ENCODE measurements at places on chromosomes 5 and 9.

DNA sequence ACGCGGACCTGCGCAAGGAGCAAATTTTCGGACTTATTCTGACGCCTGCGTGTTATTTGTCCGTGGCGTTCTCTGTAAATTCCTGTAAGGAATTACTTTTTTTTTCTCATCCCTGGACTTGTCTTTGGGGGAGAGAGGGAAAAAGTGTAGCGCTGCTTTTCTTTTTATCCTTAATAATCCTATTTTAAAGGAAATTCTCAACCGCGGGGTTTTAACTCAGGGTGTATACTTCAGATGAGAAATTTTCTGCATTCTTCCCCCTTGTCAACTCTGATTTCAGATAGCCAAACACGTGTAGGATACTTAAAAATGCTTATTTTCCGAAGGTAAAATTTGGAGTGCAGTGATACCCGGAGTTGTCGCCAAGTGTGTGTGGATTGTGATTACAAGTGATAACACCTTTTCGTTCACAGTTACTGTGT, 853 bp downstream of the DCP2 start:
- DNase-seq, result no peak

- no peak for DNase-seq
These were observed 128.2 kb upstream of the TMEM161B start for GRCh38 chr5:88396751-88397281.

DNA sequence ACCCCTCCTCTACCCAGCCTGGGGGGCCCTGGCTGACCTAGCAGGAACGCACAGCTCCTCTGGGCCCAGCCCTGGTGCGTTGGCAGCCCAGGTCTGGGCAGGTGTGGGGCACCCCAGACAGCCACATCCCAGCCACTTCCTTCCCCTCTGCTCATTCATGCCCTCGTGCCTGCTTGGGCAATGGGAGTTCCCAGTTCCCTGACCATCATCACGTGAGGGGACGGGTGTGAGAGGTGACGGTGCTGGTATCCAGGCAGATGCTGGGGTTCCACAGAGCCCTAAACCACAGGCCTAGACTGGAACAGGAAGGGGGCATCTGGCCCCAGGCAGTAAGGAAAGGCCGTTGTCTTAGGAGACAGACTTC, 8.4 kb downstream of the RALGDS start:
- DNase-seq, result peak; percentile 59

DNA sequence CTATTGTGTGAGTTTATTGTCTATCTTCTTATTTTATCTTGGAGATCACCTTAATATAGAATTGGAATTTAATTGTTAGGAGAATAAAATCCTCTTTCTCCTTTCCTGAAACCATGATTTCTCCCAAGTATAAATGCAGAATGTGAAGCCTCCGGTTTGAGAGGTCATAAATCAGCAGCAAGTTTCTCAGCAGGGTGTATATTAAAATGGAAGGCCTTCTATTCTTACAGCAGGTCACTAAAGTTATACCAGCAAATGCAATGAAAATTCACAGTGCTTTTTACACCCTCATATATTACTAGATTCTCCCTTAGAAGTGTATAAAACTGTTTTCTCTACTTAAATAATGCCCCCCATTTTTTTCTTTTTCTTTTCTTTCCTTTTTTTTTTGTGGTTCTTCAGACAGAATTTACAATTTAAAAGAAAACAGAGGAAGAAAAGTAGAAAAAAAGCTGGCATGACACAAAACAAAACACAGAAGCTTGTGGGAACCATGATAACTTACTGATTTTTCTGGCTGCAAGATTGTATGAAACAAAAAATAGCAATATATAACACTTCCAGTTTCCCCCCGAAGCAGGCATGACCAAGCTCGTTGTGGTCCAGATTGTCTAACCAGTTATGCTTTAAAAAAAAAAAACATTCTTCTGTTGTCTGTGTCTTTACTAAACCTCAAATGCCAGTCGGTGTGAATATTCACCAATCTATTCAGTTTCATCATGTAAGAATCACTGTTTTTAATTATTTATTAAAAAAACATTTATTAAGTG, 211.2 kb downstream of the RAB3C start:
- DNase-seq, result no peak

DNA sequence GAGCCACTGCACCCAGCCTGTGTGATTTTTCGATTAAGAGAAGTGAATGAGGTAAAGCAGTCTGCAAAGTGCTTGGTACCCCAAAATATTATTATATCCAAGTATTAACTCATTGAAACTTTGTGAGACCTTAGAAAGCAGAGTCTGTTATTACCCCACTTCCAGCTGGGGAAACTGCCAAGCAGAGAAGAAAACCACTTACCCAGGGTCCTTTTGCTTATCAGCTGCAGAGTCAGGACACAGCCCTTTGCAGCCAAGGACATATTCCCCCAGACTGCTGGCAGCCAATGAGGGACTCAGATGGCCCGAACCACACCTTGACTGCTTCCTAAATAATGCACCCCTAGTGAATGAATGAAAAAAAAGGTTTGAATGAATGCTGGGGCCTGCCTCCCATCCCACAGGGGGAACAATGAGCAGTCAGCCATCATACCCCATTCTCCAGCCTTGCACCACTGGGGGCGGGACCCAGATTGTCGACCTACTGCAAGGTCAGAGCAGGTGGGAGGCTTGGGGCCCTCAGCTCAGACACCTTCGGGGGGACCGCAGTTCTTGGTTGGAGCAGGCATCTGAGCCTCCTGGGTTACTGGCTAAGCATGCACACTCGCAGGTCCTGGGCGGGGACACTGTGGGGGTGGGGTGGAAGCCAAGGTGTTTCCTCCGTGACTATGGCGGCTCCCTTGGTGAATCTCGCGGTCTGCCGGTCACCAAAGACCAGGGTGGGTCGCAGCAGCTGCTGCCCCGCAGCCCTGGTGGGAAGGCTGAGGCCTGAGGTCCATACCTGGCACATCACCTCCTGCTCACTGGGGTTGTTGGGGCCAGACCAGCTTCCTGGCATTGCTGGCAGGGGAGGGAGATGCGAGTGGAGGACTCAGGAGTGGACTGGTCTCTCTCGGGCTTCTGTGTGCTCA, 29.7 kb downstream of the PRRT1B start:
- no peak for DNase-seq

GRCh38 chr5:115522832-115523403, 21.7 kb downstream of the FEM1C start:
- DNase-seq, result no peak

DNA sequence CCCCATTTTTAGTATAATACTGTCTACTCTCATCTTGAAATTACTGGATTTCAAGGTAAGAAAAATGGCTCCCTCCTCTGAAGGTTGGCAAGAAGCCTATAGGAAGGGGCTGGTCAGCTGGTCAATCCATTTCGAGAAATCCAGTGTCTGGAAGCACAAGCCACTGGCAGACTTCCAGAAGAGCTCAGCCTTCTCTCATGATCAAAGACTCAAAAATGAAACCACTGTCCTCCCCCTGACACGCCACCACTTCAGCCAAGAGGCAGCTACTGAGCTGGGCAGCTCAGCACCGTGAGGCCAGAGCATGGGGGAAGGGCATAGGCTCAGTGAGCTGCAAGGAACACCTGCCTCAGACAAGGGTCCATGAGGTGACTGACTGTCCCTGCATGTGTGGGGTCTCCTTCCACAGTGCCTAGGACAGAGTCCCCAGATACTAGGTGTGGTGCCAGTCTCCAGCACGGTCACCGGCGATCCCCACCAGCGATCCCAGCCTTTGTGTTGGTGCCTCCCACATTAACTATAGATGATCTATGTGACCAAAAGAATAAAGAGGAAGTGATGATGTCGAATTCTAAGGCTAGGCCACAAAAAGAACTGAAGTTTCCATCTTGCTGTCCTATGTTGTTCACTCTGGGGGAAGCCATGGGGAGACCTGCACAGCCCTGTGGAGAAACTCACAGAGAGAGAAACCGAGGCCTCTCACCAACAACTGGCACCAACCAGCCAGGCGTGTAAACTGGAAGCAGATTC, 100.1 kb upstream of the LRRTM2 start:
- DNase-seq, result no peak

DNA sequence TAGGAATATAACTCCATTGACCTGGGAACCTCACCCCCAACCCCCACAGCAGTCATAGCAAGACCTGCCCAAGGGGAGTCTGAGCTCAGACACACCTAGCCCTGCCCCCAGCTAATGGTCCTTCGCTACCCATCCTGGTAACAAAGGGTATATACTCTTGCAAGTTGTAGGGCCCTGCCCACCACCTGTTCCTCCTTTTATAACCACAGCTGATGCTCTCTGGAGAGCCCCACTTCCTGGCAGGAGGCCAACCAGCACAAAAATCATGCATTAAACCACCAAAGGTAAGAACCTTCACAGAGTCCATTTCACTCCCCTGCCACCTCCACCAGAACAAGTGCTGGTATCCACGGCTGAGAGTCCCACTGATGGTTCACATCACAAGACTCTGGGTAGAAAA, 1195.3 kb upstream of the SEMA6A start:
- no peak for DNase-seq

DNA sequence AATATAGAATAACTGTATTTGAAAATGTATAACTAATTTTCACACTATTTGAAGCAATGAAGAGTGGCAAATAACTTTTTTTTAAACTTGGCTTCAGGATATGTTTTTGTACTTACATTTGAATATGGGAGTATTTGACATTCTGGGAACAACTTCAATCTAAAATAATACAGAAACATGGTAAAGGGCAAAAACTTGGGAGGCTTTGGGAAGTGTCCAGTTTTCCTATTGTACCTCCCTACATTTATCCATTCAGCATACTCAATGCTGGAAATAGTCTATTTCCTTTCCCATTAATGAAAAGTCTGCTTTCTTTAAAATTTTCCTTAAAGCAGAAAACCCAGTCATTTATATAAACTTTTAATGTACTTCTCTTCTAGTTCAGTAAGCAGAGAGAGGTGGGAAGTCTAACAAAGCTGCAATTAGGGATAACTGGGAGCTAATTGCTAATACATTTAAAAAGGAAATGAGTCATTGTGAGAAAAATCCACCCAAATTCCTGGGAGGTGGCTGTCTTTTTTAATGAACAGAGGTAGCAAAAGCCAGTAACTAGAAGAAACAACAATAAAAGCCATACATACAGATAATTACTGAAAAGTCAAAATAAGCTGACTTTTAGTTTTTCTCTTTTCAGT, 128.8 kb downstream of the FBN2 start:
- no peak for DNase-seq

GRCh38 chr9:130854092-130854491, 19.0 kb downstream of the ABL1 start:
- no peak for DNase-seq

DNA sequence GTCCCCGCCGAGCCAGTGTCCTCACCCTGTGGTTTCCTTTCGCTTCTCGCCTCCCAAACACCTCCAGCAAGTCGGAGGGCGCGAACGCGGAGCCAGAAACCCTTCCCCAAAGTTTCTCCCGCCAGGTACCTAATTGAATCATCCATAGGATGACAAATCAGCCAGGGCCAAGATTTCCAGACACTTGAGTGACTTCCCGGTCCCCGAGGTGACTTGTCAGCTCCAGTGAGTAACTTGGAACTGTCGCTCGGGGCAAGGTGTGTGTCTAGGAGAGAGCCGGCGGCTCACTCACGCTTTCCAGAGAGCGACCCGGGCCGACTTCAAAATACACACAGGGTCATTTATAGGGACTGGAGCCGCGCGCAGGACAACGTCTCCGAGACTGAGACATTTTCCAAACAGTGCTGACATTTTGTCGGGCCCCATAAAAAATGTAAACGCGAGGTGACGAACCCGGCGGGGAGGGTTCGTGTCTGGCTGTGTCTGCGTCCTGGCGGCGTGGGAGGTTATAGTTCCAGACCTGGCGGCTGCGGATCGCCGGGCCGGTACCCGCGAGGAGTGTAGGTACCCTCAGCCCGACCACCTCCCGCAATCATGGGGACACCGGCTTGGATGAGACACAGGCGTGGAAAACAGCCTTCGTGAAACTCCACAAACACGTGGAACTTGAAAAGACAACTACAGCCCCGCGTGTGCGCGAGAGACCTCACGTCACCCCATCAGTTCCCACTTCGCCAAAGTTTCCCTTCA, 1.4 kb downstream of the GLIS3 start:
- DNase-seq, result no peak

DNA sequence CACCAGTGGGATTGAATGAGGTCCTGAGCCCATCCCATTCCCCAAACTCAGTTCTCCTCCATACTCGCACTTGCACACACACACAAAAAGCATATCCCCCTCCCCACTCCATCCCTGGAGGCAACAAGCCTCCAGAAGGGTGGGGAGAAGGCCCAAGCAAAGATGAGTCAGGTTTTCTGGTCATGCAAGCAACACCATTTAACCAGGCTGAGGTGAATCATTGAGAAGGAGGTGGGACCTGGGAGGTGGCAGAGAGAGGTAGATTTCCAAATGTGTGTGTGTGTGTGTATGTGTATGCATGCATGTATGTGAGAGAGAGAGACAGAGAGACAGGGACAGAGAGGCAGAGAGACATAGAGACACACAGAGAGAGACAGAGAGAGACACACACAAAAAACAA, 185.2 kb upstream of the TRIM32 start:
- no peak for DNase-seq

DNA sequence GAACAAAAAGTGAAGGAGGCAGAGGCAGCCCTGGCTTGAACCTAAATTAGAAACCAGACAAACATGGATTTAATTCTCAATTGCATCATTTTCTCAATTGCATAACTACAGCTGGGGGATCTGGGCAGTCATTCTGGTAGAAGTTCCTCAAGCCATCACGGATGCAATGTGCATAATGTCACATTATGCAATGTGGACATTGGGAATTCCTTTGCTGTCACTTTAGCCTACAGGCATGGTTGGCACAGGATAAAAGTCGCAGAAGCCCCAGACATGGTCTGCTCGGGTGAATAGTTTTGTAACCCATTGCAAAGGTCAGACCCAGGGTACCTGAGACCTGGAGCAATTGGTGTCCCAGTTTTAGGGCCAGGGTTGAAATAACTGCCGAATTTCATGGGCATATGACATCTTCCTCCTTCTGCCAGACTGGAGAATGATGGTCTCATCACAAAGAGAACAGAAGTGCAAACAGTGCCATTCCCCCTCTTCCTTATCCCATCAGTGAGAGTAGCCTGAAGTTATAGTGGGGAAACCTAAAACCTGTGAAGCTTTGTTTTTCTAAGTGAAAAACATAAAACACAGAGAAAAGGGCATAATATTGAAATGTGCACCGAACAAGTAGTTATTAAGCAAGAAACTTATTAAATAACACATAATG, 290.8 kb downstream of the MSX2 start:
- DNase-seq, result no peak

- DNase-seq, result no peak
These were observed 184.6 kb upstream of the MAP1B start for GRCh38 chr5:71922584-71923106.

DNA sequence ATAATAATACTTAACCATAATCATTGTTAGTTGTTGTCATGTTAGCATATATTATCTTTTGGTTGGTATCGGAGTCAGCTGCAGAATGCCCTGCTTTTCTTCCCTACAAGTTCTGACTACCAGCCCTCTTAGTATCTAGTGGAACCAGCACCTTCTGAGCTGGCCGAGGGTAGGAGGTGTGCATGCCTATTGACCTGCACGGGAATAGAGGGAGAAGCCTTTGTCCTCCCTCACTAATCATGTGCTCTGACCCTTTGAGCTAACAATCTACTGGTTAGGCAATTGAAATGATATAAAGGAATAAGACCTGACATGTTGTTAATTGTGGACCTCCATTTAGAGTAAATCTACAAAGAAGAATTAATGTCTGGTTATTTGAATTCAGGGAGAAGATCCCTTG, 4.1 kb downstream of the PCSK5 start:
- no peak for DNase-seq
